Pons (tissue), 1 donor: ENCODE measurements at places on chromosomes 1 and 21.
A peak's percentile ranks its signal among the peaks of the same experiment; 100 is the strongest.

DNA sequence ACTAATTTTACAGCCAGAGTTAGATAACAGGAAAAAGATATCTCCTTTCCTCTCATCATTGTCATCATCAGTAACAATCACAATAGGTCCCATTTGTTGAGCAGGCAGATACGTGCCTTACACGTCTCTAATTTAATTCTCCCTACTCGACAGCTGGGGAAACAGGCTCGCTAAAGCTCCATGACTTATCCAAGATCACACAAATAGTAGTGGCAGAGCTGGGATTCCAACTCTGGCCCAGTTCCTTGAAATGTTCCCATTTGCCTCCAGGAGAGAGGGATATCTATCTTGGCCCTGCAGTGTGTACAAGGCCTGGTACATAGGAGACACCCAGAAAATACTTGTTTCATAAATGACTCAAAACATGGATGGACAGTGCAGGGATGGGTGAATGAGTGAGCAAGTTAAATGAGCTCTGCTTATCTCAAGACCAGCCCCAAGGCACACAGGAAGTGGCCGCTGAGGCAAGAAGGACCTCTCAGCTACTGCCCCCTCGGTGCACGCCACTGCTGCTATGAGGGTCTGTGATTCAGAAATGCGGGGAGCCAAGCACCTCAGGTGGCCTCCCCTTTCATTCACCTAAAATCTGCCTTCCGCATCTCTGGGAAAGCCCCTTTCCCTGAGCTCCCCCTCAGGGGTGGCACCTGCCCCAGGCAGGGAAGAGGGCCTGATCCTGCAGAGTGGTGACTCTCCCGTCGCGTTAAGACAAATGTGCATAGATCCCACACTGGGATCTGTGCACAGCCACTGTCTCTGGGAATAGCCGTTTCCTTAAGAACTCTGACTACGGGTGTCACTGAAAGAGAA lies 3.6 kb downstream of the KCNN3 start:
- DNase-seq, result no peak

GRCh38 chr1:94122201-94122970 lies 1.4 kb upstream of the ABCA4 start:
- DNase-seq, result no peak

GRCh38 chr1:204301171-204301957 lies 58.4 kb downstream of the PLEKHA6 start:
- DNase-seq, result no peak

GRCh38 chr21:29256126-29256910 lies 42.4 kb upstream of the BACH1 start:
- peak; percentile 14 for DNase-seq

GRCh38 chr1:245588116-245588639 lies 433.4 kb downstream of the KIF26B start:
- DNase-seq, result no peak

GRCh38 chr1:111825217-111825616 lies 69.5 kb downstream of the DDX20 start:
- DNase-seq, result no peak

GRCh38 chr1:172640111-172640510 lies 18.8 kb upstream of the FASLG start:
- no peak for DNase-seq

GRCh38 chr1:63323865-63324778 lies 1.8 kb downstream of the FOXD3 start:
- no peak for DNase-seq

DNA sequence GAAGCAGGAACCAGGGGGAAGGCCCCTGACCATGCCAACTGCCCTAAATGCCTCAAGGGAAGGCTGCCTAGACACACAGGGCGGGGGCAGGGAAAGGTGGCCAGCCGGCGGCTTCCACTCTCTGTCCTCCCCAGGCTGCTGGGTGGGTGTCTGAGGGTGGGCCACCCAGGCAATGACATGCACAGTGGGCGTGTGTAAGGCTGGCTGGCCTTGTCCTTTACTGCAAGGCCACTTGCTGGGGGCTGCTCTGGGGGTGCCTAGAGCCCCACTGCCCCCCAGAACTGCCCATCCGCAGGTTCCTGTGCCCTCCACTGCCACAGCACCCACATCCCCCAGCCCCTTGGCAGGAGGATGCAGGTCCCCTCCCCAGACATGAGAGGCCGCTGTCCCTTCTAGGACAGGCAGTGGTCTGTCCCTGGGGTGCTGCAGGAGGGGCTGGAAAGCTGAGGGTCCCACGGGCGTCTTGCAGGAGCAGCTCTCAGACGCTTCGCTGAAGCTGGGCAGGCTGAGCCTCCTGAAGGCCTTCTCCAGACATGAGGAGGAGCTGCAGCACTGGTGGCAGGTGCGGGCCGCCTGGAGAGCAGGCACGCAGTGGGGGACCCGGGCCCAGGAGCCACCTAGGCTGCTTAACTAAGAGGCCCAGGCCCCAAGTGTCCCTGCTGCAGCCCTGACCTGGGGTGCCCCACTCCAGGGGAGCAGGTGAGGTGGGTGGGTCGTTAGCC lies 10.1 kb downstream of the CCDC27 start:
- no peak for DNase-seq

DNA sequence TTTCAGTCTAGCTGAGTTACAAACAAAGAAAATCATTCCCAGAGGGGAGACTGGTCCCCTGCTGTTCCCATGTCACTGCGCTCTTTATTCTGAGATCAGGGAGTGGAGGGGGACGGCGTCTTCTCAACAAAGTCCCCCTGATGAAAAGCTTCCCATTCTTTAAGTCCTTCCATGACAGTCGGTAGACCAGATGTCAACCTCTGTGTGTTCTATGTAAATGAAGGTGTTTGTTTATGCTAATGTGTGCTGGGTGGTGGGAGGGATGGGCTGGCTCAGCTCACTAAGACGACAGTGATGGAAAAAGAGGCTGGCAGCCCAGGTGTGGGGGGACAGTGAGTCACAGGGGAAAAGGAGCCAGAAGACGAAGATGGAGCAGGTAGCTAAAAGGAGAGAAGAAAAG lies 148.2 kb upstream of the KLHDC7A start:
- DNase-seq, result no peak

GRCh38 chr1:118333601-118334210 lies 148.7 kb upstream of the SPAG17 start:
- DNase-seq, result no peak

GRCh38 chr1:205275133-205275532 lies 46.4 kb downstream of the NUAK2 start:
- no peak for DNase-seq

DNA sequence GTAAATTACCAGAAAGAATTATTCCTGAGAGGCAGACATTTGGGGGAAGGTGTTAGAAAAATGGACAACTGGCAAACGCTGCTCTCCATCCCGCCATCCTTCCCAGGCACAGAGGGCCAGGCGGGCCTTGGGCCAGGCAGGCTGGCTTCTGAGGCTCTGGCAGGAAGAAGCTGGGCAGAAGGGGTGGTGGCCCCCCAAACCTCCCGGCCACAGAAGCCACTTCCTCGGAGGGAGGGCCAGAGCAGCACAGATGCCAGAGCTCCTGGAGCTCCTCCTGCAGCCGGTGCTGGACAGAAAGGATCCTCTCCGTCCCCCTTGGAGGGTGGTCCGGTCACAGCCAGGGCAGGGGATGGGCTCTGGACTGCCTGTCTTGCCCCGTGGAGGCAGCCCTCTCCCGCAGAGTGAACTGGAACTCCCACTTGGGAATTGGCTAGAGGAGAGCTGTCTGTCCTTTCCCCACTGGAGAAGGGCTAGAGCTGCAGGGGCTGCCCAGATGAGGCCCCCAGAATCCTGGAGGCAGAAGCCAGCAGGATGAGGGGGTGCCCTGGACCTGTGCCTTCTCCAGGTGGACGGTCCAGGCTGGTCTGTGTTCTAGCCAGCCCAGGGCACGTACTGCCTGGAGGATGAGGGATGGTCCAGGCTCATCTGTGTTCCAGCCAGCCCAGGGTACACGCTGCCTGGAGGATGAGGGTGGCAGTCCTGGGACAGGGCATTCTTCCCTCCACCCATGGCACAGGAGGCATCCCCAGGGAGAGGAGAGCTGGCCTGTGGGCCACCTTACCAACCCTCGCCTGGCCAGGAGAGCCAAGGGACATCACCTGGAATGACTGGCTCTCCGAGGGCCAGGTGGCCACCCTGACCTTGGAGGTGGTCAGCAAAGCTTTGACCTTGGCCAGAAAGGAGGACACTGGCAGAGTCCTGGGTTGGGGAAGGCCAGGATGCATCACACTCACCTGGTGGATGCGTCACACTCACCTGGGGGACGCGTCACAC lies 47.4 kb upstream of the ACTRT2 start:
- no peak for DNase-seq

DNA sequence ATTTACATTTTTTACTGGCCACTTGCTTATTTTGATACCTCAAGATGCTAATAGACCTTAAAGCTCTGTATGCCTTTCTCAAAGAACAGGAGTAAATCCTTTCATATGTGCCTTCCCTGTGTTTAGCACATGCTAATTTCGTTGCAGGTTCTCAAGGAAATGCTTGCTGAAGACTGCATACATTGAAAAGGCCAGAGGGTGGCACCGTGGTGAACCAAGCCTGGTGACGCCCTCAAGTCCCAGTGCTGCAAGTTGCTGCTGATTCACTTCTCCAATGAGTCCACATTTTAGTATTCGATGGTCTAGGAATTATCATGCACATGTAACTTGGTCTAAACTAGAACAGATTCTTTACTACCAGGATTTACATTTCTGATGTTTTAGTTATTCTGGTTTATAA lies 94.1 kb downstream of the CLDN17 start:
- peak; percentile 31 for DNase-seq

GRCh38 chr1:54857746-54858561 lies 29.0 kb downstream of the DHCR24 start:
- DNase-seq, result no peak

GRCh38 chr1:15167386-15167785 lies 13.8 kb downstream of the TMEM51 start:
- no peak for DNase-seq

DNA sequence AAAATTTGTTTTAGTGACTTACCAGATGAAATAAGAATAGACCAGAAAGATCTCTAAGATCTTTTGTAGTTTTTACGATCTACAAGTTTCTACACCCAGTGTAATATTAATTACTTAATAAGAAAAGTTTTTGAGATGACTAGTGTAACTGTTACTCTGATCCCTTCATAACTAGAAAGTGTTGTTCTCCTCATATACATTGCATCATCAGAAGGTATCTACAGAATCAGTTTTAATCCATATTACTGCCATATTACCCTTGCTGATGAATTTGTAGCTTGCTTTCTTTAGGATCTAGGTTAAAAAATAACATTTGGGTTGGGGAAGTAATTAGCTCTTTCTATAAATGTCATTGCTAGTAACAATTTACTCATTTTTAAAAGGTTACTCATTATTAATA lies 72.5 kb downstream of the GPR161 start:
- DNase-seq, result no peak

GRCh38 chr1:65165269-65165993 lies 17.4 kb downstream of the AK4 start:
- peak; percentile 21 for DNase-seq

DNA sequence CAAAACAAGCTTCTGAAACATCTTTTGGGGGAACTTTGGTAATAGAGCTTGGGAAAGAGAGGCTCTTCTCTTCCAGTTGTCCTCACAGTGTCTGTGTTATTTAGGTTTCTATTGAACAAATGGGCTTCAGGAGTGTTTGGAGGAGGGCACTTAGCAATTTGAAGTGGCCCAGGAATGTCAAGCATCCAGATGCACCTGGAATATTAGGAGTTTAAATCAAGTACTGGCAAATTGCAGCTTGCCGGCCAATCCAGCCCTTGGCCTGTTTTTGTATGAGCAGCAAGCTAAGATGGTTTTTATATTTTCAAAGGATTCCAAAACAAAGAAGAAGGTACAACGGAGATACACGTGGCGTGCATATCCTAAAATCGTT lies 94.7 kb downstream of the CCDC185 start:
- no peak for DNase-seq

DNA sequence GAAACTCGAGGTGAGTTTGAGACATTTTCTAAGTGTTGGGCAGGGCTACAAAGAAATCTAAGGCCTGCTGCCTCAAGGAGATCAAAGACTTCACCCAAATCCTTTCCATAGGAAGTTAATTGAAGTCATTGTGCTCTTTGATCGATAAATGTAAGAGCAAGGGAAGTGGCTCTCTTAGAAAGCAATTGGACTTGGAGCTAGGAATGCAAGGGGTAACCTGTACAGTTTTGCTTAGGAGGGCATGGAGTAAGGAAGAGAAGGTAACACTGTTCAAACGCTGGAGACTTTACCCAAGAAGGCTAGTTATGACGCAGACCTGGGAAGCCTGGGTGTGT lies 418.0 kb upstream of the PROX1 start:
- DNase-seq, result no peak

DNA sequence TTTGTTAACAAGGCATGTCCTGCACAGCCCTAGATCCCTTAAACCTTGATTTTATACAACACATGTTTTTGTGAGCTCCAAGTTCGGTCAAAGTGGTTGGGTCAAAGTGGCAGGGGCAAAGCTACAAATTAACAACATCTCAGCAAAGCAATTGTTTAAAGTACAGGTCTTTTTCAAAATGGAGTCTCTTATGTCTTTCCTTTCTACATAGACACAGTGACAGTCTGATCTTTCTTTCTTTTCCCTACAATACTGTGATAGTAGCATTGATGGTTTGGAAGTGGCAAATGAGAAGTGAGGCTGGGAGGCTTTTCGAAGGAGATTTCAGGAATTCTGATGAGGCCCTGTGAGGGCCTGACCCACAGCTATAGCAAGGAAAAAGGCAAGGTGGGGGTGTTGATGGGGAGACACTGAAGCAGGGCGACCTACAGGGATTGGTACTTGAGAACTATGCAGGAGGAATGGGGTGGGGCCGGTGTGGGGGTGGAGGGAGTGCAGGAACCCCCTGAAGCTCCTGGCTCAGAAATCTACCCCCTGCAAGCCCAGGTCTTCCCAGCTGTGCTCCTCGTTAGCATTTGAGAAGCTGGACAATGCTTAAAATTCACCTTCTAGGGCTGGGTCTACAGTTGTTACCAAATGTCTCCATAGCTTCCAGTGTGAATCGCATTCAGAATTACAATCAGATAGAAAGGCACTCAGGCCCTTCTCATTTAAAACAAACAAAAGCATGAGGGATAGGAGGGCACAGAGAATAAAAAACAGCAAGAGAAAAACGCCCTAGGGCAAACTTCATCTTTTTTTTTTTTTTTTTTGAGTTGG lies 102.6 kb upstream of the PPM1J start:
- DNase-seq, result no peak

GRCh38 chr21:36918291-36918690 lies 48.2 kb downstream of the HLCS start:
- DNase-seq, result no peak

DNA sequence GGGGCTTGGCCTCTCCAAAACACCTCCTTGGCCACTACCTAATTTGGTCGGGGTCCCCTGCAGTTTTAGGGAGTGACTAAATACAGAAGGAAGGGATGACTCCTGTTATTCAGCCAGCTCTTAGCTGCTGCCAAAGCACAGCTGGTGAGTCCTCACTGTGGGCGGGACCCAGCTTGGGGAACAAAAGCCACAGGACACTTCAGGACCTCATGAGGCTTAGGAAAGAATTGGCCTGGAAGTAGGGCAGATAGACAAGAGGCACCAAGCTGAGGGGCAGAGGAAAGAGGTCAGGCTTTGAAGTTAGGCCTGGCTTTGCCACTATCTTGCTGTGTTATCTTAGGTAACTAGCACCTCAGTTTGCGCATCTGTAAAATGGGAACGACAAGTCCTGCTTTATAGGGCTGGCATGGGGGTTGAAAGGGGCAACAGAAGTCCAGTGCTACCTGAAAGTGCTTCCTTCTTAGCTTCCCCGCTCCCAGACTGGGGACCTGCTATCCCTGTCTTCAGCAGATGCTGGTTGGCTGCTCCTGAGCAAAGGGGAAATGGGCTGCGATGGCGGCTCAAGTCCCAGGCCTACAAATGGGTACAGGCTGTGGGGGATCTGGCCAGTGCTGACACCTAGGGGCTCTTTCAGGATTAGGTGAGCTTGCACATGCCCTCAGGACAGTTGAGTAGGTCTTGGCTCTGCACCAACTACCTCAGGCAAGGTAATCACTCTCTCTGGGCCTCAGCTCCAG lies 15.7 kb downstream of the IFI6 start:
- no peak for DNase-seq
